ENCODE measurements at places on chromosomes 3 and 15.
A peak's percentile ranks its signal among the peaks of the same experiment; 100 is the strongest.

DNA sequence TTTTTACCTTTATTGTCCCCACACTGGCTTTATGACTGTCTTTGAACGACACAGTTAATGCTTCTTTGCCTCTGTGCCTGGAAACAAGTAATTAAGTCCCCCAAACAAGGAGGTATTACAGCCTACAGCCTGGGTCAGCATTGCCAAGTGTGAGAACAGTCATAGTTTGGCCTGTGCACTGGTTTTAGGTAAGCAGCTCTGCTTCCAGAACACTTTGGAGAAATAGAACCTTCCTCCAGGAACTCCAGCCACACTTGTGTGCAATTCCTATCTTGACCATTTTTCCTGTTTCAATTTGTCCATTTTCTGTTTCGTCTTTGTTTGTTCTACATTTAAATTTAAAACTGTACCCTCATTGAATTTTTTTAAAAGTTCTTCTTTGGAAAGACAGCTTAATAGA, 568.2 kb downstream of the TUSC7 start:
- no peak for DNase-seq

GRCh38 chr3:186990878-186991308, 60.6 kb downstream of the ST6GAL1 start:
- no peak for DNase-seq

GRCh38 chr3:63914312-63914711, 2.1 kb upstream of the SCAANT1 start:
- no peak for DNase-seq

- DNase-seq = no peak
Observed at GRCh38 chr15:63500265-63501250, 3.8 kb upstream of the USP3 start.

GRCh38 chr15:68537097-68537496, 41.7 kb upstream of the CORO2B start:
- no peak for DNase-seq

DNA sequence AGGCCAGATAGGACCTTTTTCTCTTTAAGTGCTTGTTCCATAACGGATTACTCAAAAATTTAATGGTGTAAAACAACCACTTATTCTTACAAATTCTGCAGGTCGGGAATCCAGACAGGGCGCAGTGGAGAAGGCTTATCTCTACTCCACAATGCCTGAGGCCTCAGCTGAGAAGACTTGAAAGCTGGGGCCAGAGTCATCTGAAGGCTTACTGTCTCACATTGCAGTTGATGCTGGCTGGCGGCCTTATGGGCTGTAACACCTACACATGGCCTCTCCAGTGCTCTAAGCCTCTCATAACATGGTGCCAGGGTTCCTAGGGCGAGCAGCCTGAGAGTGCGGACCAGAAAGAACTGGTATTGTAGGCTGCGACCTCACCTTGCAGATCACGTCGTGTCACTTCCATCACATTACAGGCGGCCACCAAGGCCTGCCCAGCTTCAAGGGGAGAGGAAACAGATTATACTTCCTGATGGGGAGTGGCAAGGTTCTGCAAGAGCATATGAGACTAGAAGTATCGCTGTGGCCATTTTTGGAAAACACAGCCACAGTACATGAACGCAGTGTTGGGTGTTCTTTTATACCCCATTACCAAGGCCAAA, 32.4 kb downstream of the CMTM7 start:
- DNase-seq = no peak

- DNase-seq = no peak
Observed at GRCh38 chr3:68662176-68662575, 270.2 kb downstream of the TAFA4 start.

- no peak for DNase-seq
Observed at GRCh38 chr3:88410259-88410658, 260.5 kb downstream of the C3orf38 start.

- no peak for DNase-seq
Observed at GRCh38 chr3:138600100-138600745, 6.2 kb upstream of the CEP70 start.

DNA sequence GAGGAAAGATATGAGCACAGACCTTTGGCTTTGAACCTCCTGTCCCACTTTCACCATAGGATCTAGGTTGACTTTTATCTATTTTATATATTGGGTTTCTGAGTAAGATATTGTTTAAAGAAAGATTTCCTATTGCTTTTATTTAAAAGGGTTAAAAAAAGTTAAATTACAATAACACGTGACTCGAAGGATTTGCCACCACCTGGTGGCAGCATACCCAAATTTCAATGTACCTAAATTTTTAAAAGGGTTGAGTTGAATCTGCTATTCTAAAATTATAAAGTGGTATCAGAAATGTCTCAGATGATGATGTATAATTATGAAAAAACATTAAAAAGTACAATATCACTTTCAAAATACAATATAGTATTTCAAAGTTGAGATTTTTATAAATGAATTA, 368.4 kb downstream of the MECOM start:
- no peak for DNase-seq

- DNase-seq = no peak
Observed at GRCh38 chr15:82933576-82933975, 18.9 kb downstream of the HOMER2 start.

- DNase-seq = no peak
Observed at GRCh38 chr3:28574036-28574435, 225.4 kb upstream of the AZI2 start.

GRCh38 chr3:13353936-13354542, 66.1 kb downstream of the NUP210 start:
- DNase-seq = peak; percentile 52

DNA sequence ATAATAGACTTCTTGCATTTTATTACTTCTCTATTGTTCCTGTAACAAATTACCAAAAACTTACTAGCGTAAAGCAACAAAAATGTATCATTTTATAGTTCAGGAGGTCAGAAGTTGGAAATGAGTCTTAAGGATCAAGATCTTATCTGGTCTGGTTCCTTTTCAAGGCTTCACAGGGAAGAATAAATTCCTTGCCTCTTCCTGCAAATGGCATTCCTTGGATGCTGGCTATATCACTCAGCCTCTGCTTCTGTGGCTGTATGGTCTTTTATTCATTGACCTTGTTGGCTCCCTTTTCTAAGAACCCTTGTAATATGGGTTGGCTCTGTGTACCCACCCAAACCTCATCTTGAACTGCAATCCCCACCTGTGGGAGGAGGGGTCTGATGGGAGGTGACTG, 478.4 kb upstream of the THBS1 start:
- no peak for DNase-seq

- DNase-seq = no peak
Observed at GRCh38 chr3:196749125-196749524, 9.5 kb downstream of the PAK2 start.

DNA sequence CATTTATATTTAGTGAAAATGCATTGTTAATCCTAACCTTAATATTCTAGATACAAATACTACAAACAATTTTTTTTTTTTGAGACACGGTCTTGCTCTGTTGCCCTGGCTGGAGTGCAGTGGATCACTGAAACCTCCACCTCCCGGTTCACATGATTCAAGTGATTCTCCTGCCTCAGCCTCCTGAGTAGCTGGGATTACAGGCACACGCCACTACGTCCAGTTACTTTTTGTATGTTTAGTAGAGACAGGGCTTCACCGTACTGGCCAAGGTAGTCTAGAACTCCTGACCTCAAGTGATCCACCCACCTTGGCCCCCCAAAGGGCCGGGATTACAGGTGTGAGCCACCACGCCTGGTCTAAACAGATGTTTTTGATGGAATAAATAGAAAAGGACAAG, 361.5 kb upstream of the NECTIN3 start:
- no peak for DNase-seq

DNA sequence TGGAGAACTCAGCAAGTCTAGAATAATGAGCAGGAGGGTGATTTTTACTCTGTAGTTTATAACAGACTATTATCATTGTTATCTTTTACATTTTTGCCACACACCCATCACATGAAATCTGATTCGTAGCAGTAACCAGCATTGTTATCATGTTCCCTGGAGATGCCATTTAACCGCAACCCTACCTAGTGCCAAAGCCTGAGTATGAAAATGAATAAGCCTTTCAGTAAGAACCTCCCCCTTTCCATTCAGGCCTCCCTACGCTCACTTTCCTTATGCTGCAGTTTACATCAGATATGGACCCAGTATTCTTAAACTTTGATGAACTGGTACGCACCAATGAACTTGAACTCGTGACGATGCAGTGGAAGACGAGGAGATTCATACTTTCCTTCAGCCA, 158.7 kb upstream of the SPRED1 start:
- no peak for DNase-seq

GRCh38 chr15:63029676-63030075, 12.9 kb upstream of the TPM1 start:
- DNase-seq = no peak

- DNase-seq = no peak
Observed at GRCh38 chr15:99062226-99062625, 42.7 kb upstream of the SYNM start.

GRCh38 chr3:34969513-34969912, 669.8 kb upstream of the ARPP21 start:
- DNase-seq = no peak

DNA sequence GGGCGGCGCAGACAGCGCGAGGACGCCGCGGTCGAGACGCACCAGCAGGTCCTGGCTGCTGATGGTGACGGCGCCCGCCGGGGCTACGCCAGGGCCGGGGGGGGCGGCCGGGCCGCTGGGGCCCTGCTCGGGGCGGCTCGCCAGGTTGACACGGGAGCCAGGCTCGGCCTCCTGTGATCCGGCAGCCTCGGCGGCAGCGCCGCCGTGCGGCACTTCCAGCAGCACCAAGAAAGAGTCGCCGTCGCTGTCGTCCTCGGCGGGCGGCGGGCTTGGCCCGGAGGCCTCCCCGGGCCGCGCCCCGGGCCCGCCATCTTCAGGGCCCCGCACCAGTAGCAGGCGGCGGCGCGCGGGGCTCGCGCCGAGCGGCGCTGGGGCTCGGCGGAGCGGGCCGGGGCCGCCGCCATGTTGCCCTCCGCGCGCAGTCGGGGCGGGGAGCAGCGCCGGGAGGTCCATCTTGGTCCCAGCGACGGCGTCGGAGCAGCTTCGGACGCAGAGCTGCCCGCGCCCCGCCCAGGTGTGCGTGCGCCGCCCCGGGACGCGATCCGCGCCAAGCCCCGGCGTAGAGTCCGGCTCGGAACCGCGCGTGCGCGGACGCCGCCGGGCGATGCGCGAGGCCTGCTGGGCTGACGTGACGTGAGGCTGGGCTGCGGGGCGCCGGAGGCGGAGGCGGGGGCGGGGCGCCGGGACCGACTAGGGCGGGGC, at the start of gene ZXDC:
ZXDC (minus strand) TSS at position 479 of the 702 bp plus-strand sequence; CDS start at position 453, 26 bp downstream.
- peak; percentile 94 for DNase-seq

- DNase-seq = no peak
Observed at GRCh38 chr3:9308298-9308990, 54.4 kb upstream of the THUMPD3 start.

DNA sequence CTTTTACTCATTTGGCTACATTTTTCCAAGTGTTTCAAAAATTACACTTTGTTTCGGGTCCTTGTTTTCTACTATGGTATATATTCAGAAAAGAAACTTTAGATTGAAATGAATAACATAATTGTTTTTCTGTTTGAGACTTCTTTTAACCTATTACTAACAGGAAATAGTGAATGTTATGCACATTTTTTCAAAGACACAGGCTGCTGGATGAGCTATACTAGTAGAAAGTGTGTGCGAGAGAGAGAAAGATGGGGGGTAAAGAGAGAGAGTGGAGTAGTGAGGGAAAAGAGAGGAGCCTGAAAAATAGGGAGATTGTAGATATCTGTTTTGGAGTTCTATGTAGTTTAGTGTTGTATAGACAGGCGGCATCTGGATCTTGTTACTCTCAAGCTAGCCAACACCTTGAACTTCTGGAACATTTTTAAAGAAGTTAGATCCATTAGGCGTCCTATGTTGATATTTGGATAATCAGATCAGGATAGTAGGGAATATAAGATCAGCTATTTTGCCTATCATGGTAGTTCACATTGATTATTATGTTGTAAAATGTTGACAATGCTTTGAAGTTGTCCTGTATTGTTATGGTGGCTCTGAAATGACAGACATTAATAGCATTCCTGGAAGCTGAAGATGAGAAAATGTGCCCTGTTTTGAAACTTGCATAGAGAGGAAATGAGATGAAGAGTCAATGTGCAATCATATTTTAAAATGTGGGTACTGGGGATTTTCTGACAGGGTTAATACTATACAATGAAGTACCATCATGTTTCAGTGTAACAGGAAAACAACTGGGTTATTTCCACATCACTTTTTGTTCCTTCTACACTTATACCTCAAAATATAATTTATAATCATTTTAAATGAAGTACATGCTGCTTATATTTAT, 2.6 kb downstream of the RBMS3 start:
- no peak for DNase-seq

DNA sequence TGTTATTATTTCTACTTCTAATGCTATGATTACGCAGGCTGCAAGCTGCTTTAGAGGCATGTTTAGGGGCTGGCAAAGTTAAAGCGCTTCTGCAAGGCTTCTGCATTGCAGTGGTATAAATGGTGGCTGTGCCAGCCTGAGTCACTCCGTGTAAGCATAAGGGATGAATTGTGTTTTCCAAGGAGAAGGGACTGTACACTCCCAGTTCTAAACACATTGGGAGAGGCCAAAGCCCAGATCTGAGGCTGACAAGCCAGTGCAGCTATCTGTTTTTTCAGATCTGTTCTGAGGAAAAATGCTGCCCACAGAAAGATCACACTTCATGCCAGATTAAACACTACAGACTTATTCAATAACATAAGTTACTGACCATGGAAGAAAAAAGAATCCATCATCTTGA, 83.8 kb downstream of the PRICKLE2 start:
- no peak for DNase-seq

DNA sequence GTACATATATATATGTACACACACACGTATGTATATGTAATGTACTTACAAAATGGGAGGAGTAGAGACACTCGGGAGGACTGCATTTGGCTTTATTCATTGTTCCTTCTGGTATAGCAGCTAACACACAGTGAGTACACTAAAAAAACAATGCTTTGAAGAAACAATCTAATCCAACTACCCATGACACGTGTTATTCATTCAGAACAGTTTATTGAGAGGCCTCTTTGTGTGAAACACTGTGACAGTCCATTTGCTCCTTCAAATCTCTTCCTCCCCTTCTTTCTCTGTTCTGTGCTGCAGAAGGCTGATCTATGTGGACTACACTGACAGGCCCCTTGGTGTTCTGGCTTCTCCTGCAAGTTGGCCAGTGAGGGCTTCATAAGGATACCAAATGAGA, 1075.9 kb upstream of the CFAP20DC start:
- DNase-seq = no peak

GRCh38 chr15:49103002-49103401, 52.4 kb downstream of the COPS2 start:
- DNase-seq = no peak

DNA sequence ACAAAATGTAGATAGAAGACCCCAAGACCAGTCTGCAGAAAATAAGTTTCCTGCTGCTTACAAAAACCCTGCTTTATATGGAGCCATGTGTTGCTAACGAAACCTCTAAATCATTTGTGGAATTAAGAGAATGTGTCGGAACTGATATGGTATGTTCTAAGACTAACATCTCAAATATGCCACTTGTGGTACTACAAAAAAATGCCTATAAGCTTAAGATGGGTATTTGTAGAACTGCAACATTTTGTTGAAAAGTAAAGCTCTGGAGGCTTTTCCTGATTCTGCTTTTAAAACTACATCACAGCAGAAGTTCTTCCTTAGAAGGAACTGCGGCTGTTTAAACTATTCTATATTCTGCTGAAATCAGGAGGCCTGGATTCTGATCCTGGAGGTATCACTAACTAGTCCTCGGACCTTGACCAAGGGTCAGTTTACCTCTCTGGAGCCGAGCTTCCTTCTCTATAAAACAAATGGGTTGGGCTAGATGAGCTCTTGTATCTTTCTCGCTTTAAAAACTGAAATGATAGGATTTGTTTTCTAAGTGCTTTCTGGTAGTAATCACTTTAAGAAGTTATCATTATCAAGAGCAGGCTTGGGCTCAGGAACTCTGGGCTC, 74.9 kb downstream of the RAD18 start:
- no peak for DNase-seq

Data from endothelial cell (in vitro differentiated cells).